AML-193 (cell line): ENCODE measurements at places on chromosomes 2 and 18.

- DNase-seq, result no peak
Observed at GRCh38 chr2:46098621-46099062, 198.6 kb upstream of the EPAS1 start.

DNA sequence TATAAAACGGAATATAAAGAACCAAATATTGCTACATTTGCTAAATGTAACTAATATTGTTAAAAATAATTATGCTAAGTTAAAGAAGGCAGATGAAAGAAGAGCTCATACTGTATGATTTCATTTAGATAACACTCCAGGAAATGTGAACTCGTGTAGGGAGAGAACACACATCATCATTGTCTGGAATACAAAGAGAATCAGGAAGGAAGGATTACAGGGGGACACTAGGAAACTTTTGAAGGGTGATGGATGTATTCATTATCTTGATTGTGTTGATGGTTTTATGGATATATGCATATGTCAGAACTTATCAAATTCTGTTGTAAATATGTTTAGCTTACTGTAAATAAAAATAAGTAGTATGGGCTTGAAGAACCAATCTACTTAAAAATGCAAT lies 104.1 kb upstream of the TRIB2 start:
- no peak for DNase-seq

- DNase-seq, result peak; percentile 87
Observed at GRCh38 chr2:96531872-96532505, 4.6 kb upstream of the ARID5A start.

DNA sequence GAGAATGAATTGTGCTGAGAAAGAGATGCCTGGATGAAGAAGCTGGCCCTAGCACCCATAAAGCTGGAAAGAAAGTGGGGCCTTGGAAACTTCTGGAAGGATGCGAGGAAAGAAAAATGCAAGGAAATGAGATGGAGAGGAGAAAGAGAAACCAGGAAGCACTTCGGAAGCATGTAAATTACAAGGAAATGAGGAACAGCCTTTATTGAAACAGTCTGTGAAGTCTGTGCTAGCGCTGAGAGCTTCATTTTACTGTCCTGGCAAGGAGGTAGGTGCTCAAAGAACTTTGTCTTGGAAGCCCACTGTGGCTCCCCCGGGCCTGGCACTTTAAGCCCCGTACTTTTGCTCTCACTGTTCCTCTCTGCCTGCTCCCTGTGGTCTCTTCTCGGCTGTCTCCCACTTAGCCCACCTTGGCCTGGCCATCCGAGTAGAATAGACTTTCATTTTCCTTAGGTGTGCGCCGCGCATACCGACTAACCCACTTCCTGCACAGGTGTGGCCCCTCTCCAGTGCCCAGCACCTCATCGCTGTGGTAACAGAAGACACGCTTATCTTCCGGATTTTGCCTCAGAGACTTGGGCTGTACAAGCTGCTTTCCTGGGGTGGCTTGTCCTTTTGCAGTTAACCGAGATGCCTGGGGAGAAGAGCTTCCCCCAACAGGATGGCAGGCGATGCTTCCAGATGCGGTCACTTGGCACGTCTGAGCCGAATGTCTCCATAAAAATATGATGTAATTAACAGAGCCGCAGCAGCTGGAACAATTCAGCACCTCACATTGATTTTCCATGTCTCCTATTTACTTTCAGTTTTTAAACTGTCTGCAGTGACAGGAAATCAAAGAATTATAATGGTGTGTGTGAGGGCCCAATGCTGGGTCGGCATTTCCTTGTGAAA lies 199.6 kb downstream of the HRH4 start:
- no peak for DNase-seq

DNA sequence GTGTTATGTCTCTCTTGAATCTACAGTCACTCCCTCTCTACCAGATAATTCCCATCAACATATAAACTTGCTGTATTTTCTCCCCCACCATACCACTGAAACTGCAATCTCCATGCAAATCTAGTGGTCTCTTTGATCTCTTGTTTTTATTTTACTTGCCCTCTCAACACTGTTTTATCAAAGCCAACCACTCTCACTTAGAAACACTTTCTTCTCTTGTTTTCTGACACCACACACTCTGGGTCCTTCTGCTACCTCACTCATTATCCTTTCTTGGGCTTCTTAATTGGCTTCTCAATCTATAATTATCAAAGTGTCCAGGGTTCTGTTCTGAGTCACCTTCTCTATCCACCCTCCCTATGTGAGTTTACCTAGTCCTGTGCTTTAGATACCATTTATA lies 2.0 kb upstream of the MCFD2 start:
- no peak for DNase-seq

DNA sequence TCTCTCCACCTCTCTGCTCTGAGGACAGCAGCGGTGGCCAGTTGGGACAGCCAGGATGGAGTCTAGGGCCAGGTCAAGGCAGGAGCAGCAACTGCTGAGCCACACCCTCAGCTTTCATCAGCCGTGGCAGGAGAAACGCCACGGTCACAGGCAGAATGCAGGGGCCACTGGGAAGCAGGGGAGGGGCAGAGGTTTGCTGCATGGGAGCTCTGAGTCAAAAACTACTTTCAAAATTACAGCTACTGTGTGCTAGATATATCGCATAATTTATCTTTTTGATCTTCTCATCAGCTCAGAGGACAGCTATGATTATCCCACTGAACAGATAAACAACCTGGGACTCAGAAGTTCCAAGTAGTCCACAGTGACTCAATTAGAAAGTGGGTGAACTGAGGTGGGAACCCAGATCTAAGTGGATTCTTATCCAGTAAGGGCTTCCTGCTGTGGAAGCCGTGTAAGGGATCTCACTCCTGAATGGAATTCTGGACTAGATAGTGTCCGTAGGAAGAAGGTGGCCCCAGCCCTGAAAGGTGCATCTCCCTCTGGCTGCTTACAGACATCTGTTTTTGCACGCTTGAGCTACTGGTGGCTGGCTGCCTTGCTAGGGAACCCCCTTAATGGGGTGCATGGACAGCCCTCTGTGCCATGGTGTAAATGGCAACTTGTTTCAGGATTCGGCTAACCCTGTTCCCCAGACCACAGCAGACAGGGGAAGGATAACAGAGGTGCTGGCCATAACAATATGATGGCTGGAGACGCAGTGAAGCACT lies 194.6 kb upstream of the SMAD2 start:
- DNase-seq, result no peak

GRCh38 chr2:72999729-73000725 lies 71.5 kb downstream of the SFXN5 start:
- DNase-seq, result no peak

DNA sequence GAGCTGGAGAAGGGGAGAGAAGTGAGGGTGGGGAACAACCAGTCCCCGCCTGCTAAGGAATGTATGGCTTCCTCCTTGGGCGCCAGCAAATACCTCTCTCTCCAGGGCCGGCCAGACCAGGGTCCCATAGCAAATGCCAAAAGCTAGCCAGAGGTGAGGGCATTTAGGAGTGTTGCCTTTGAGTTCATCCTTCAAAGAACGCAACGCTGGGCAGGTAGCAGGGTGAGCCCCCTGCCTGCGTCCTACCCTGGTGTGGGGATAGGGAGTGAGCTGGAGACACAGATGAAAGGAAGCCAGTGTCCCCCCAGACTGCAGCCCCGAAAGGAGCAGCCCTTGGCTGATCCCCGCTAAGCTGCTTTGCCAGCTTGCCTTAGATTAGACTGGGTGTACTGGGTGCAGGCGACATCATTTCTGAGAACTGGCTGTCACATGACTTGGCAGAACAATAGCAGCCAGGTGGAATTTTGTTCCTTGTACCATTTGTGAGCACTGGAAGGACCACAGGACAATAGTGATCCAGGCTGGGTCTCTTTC lies 40.4 kb downstream of the KLHL29 start:
- DNase-seq, result no peak
